GM23338 (cell line): ENCODE measurements at places on chromosomes 5 and 9. TPM values are rescaled to one million over a fixed set of nuclear protein-coding genes. Genes with fewer than 3 reads are reported as not detected.

SPATA31C1 gene
- polyA plus RNA-seq, result 0.16 TPM in 1 of 2 replicates, not detected in the other

CENPP gene
- 8.9 and 11.0 TPM in 2 replicates for polyA plus RNA-seq

LRRC19 gene
- 0.59 and 0.71 TPM in 2 replicates for polyA plus RNA-seq

RORB gene
- 0.92 and 1.2 TPM in 2 replicates for polyA plus RNA-seq

NMUR2 gene
- 0.10 TPM in 1 of 2 replicates, not detected in the other for polyA plus RNA-seq

ATP6V0E1 gene
- polyA plus RNA-seq, result 217 and 250 TPM in 2 replicates

ZNF189 gene
- polyA plus RNA-seq, result 4.7 and 5.8 TPM in 2 replicates

ASPN gene
- 0.82 and 0.99 TPM in 2 replicates for polyA plus RNA-seq

CDKN2B gene
- 0.09 and 0.29 TPM in 2 replicates for polyA plus RNA-seq

SPATA31D4 gene
- not detected in 2 replicates for polyA plus RNA-seq

WNT8A gene
- polyA plus RNA-seq, result not detected in 2 replicates

SIL1 gene
- 5.5 and 6.7 TPM in 2 replicates for polyA plus RNA-seq

DNM1 gene
- polyA plus RNA-seq, result 24.0 and 36.0 TPM in 2 replicates

PCDHGA1 gene
- polyA plus RNA-seq, result 0.07 and 0.39 TPM in 2 replicates

WNK2 gene
- polyA plus RNA-seq, result 56.4 and 61.7 TPM in 2 replicates

C9orf50 gene
- not detected in 2 replicates for polyA plus RNA-seq

SPINK6 gene
- 0.53 TPM in 1 of 2 replicates, not detected in the other for polyA plus RNA-seq

AGXT2 gene
- not detected in 2 replicates for polyA plus RNA-seq

CCL27 gene
- polyA plus RNA-seq, result not detected in 2 replicates

PTPA gene
- 53.9 and 57.3 TPM in 2 replicates for polyA plus RNA-seq

DDX4 gene
- not detected in 2 replicates for polyA plus RNA-seq

CSF1R gene
- 0.21 TPM in 1 of 2 replicates, not detected in the other for polyA plus RNA-seq

DROSHA gene
- 87.4 and 87.8 TPM in 2 replicates for polyA plus RNA-seq

ZNF879 gene
- 3.0 and 3.9 TPM in 2 replicates for polyA plus RNA-seq

HAVCR2 gene
- polyA plus RNA-seq, result 0.07 TPM in 1 of 2 replicates, not detected in the other

TEX48 gene
- polyA plus RNA-seq, result not detected in 2 replicates

TAF11L13 gene
- polyA plus RNA-seq, result not detected in 2 replicates

PCDHGA8 gene
- polyA plus RNA-seq, result 0.70 and 1.1 TPM in 2 replicates

GABRA1 gene
- 0.42 and 0.52 TPM in 2 replicates for polyA plus RNA-seq

TAF11L12 gene
- not detected in 2 replicates for polyA plus RNA-seq

MRPL22 gene
- polyA plus RNA-seq, result 256 and 260 TPM in 2 replicates

KCNN2 gene
- polyA plus RNA-seq, result 12.9 and 15.9 TPM in 2 replicates

SREK1IP1 gene
- polyA plus RNA-seq, result 137 and 146 TPM in 2 replicates

RELL2 gene
- polyA plus RNA-seq, result 18.6 and 20.4 TPM in 2 replicates

WDR38 gene
- polyA plus RNA-seq, result not detected in 2 replicates

ADAMTS13 gene
- polyA plus RNA-seq, result 4.4 and 6.0 TPM in 2 replicates

STPG3 gene
- polyA plus RNA-seq, result not detected in 2 replicates

LRRTM2 gene
- polyA plus RNA-seq, result 0.89 and 1.5 TPM in 2 replicates

SVEP1 gene
- polyA plus RNA-seq, result 0.17 and 0.18 TPM in 2 replicates

CDX1 gene
- polyA plus RNA-seq, result not detected in 2 replicates
